Neural progenitor cell (in vitro differentiated cells): ENCODE measurements at places on chromosomes 2 and 18.

DNA sequence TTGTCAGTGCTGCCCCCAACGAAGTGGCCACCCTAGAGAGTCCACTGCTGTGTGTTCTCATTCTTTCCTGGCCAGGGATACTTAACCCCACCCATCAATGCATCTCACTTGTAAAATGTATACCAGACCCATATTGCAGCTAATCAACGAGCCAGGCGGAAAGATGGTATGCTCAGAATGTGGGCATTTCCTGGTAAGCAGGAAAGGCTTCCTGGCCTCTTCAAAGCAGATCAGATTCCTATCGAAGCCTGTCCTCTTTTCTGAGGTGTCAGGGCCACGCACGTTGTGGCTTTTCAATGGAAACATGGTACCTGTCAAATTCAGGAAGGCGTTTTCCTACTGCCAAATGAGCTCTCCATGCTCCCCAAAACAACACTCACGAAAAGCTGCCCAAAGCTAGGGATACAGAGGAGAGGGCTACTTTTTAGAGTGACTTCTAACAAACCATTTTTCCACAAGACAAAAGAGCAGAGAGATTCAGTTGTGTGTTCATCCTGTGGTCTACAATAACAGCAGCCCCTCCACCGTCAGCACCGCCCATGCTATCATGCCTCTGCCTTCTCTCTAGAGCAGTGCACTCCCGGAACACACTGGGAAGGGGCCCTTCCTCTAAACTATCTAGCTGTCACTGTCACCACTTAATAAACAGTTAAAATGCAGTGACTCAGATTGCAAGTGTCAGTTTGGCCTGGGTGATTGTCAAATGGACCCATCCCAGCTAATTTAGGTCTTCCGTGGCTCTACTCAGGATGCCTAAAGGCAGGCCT lies 535.1 kb downstream of the RNF144A start:
- DNase-seq: no peak

DNA sequence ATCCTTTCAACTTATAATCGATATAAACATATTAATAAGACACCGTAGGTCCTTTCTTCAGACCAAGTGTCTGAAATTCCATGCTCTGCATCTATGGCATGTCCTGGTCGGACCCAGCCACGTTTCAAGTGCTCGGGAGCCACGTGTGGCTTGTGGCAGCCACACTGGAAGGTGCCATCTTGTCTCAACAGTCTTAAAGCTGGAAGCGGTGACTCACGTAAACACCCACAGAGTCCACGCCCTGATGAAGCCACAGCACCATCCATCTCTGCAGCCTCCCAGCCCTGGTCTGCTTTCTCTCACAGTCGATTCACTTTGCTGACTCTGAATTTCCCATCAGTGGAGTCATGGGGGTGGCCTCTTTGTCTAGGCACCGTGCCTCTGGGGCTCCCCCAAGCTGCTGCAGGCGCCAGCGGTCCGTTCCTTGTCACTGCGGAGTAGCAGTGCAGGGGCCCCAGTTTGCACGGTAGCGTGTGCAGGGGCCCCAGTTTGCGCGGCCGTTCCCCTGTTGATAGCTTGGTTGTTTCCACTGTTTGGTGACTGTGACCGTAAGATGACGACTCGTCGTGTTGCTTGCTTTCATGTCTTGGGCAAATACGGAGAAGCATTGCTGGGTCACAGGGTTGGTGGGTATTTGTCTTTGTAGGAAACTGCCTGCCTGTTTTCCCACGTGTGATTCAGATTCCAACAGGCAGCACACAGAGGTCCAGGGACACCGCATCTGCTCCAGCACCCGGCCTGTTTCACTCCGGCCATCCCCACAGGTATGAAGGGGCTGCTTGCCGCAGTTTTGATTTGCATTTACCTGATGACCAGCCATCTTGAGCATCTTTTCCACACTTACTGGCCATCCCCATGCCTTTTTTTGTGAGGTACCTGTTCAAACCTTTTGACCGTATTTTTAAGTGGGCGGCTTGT lies 240.3 kb downstream of the HDAC4 start:
- no peak for DNase-seq

DNA sequence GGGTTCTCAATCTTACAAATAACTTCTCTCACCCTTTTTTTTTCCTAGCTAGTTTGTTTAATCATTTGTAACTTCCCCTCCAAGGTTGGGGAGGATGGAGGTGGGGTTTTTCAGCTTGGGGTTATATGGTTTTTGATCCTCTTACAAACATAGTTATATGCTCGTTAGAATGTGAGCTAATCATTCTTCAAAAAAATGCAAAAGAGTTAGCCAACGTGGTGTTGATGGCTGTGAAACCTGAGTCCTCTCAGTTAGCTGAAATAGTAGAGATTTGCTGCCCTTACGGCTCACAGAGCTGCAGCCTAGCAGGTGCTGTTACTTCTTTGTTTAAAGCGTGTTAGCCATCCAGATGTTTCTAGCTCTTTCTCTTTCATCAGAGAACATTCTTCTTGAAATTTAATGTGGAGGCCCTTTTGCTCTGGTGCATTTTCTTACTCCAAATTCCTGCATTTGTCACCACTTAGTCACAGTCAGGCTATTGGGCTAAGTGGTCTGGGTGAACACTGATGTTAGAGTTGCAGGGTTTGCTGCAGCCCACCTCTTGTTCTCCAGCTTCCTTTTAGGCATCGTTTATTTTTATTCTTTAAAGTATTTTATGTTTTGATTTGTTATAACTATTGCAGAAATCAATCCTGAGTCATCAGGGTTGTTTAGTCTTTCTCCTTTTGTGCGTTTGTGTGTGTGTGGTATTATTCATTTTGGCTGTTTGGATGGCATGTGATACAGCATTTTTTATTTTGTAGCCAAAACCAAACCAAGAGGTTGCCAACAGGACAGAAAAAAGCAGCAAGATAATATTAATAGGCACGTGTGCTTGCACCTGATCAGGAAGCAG lies 41.1 kb downstream of the LIMS1 start:
- peak; percentile 61 for DNase-seq

DNA sequence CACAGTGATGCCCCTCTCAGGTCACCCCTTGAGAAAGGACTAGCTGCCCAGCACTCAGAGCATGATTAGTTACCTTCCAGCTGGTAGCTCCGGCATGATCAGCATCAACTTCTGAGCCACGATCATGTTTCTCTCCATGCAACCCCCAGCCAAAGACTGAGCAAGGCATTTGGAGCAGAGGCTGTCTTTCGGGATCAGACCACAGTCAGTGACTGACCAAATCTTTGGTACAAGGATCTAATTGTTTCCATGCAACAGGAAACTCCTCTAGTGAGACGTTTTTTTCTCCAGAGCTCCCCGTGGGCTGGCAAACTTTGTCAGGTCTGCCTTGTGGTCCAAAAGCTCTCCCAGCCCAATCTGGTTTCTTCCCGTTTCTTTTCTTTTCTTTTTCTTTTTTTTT lies 244.3 kb downstream of the METTL4 start:
- no peak for DNase-seq

GRCh38 chr18:44957461-44957860 lies 276.8 kb downstream of the SETBP1 start:
- no peak for DNase-seq

GRCh38 chr18:77133051-77133834 lies 660 bp upstream of the MBP start:
- peak; percentile 52 for DNase-seq

DNA sequence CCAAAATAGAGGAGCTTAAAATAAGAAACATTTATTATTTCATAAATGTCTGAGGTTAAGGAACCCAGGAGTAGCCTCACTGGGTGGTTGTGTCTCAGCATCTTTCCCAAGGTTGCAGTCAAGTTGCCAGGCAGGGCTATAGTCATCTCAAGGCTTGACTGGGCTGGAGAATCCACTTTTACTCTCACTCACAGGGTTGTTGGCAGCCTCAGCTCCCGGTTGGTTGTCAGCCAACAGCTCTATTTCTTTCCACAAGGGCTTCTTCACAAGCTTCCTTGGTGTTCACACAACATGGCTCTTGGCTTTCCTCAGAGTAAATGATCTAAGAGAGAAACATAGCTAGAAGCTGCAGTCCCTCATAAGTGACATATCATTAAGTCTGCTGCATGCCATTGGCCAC lies 55.6 kb upstream of the TEX51 start:
- no peak for DNase-seq

DNA sequence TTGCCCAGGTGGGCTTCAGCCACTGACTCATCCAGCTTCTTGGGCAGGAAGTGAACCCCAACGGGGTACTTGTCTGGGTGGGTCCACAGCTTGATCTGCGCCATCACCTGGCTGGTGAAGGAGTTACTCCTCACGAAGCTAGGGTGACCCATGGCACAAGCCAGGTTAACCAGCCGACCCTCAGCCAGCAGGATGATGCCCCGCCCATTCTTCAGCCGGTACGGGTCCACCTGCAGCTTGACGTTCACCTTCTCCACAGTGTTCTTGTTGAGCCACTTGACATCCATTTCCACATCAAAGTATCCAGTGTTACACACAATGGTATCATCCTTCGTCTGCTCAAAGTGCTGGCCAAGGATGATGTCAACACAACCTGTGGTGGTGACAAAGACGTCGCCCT lies 121.3 kb upstream of the NXPH2 start:
- DNase-seq: no peak

DNA sequence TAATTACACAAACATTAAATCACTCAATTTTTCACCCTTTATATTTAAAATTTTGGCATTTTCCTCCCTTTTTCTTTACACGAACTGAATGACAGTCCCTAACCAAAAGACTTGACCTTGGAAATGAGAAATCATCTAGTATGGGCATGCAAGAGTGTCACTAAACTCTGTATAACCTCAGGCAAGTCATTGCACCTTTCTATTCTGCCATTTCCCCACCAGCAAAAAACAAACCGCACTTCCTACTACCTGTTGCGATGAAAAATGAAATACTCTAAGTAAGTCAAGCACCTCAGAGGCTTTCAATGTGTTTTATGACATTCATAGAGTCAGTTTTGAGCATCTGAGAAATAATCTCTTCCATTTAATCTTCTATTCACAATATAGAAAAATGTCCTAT lies 44.1 kb downstream of the ANKRD44 start:
- no peak for DNase-seq
